ENCODE measurements at places on chromosomes 13 and 19.
A peak's percentile ranks its signal among the peaks of the same experiment; 100 is the strongest.

GRCh38 chr13:112624602-112625430 lies 36.9 kb upstream of the TUBGCP3 start:
- no peak for DNase-seq

- DNase-seq, result no peak
Observed at GRCh38 chr13:64283926-64284325, 2868.3 kb upstream of the PCDH20 start.

DNA sequence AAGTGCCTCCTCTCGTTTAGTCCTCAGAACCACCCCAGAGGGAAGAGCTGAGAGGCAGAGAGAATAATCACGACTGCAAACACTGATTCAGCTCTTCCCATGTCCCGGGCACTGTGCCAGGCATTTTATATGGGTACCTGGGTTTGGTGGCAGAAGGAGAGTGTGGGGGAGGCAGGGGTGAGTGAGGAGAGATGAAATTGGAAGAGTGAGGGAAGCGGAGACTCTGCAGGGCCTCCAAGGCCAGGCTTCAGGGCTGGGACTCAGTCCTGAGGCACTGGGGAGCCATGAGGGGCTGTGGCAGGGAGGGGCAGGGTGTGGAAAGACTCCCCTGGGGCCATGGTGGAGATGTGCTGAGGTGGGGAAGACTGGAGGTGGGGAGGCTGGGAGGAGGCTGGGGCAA lies 8.7 kb downstream of the SYNGR4 start:
- no peak for DNase-seq

DNA sequence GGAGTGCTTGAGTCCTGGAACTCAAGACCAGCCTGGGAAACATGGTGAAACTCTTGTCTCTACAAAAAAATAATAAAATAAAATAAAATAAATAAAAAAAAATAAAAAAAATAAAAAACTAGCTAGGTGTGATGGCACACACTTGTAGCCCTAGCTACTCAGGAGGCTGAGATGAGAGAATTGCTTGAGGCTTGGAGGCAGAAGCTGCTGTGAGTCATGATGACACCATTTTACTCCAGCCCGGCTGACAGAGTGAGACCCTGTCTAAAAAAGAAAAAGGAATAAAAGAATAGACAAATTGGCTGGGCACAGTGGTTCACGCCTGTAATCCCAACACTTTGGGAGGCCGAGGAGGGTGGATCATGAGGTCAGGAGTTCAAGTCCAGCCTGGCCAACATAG lies 1168.9 kb downstream of the SLITRK5 start:
- DNase-seq, result no peak

DNA sequence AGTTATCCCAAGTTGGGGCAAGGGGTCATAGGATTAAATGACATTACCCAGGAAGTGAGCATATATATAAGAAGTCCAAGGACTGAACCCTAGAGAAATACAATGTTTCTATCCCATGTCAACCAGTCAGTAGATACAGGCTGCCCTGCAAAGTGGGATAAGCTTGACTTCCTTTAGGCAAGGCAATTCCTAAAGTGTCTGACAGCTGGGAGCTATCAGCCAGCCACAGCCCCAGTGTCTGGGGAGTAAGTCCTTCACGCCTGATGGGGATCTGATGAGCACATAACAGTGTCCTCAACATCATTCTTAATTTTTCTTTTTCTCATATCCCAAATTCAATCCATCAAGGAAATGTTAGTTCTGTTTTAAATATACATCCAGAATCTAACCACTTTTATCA lies 54.1 kb downstream of the DNAJC15 start:
- no peak for DNase-seq

- DNase-seq, result no peak
Observed at GRCh38 chr13:90947976-90948375, 399.5 kb upstream of the MIR17HG start.

DNA sequence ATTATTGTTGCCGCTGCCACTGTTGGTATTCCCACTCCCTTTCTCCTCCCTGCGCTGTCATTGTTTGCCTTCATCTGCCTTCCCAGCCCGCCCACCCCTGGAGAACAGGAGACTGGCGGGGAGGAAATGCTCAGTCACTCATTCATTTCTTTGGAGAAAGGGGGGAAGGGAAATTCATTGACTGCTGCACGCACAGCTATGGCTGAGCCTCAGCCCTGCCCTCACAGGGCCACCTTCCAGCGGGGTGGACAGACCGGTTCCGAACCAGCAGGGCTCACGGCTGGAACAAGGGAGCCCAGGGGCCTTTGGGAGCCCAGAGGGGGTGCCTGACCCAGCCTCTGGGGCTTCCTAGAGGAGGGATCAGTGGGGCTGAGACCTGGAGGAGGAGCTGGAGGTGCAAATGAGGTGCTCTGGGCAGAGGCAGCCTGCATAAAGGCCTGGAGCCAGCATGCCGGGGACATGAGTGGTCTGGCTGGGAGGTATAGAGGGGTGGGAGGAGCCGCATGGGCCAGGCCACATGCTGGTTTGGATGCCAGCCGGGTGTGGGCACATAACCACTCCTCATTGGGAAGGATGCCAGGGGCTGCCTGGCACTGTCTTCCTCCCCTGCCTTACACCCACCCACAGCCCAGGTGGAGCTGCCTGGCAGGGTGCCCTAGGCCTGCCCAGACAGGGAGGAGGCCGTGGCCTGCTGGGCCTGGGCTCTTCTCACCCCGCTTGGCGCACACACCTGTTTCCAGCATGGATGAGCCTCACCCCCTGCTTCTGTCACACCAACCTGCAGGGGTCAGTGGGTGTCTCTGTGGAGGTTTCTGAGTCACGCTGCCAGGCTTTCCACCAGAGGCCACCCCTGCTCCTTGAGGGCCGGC lies 26.8 kb downstream of the PPP5C start:
- DNase-seq, result no peak

DNA sequence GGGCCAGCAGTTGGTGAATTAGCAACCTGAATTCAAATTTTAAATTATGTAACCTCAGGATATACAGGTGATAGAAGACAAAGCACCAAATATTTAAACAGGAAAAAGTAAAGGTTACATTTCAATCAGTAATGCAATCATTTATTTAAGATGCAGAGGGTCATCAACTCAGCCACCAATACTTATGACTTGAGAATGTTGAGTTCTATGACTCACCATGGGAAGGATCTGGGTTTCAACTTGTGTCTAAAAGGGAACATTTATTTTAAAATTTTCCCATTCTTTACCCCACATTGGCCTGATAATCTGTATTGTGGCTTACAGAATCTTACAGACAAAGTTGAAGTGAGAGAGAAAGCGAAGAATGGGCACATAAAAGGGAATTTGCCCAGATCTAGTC lies 418.0 kb downstream of the NDFIP2 start:
- no peak for DNase-seq

DNA sequence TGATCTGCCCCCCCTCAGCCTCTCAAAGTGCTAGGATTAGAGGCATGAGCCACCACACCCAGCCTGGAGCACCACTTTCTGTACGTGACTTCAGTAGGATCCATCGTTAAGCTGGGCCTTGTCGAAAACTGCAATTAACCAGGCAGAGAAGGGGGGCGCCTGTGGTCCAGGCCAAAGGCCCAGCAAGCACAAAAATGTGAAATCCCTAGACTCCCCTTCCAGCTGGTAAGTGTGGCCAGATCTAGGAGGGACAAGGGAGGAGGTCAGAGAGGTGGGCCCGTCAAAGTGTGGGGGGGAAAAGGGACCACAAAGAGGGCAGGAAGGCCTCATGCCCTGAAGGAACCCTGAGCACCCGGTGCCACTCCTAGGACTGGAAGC lies 13.8 kb downstream of the DDX39A start:
- DNase-seq, result no peak

- DNase-seq, result peak; percentile 91
Observed at GRCh38 chr19:38003438-38004185, 96.6 kb downstream of the SIPA1L3 start.

DNA sequence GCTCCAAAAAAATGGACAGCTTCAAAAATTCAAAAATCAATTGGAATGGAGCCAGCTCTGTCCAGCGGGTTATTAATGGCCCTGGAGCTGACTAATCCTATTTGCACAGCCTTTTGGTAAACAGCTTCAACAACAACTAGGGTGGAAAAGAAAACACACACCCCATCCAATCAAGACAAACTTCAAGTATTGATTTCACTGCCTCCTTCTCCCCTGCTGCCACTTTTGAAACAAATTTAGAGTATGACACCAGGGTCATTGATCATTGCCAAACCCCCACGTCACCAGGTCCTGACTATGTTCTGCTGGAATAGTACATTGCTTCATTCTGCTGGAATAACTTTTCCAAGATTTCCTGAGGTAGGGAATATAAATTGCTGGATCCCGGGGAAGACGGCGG lies 56.8 kb upstream of the GTF3A start:
- DNase-seq, result no peak

DNA sequence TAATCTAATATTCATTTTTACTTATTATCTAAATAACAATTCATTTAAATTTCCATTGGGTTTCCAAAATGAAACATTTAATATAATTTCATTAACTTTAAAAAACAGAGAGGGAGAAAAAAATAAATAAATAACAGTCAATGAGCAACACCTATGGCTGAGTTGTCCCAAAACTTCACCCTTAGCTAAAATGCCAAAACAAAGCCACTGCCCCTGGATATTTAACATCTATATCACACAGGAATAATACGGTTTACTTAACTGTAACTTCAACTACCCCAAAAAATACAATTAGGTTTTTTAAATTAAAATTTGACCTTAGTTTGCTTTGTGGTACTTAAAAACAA lies 541 bp downstream of the ELF1 start:
- DNase-seq, result no peak

DNA sequence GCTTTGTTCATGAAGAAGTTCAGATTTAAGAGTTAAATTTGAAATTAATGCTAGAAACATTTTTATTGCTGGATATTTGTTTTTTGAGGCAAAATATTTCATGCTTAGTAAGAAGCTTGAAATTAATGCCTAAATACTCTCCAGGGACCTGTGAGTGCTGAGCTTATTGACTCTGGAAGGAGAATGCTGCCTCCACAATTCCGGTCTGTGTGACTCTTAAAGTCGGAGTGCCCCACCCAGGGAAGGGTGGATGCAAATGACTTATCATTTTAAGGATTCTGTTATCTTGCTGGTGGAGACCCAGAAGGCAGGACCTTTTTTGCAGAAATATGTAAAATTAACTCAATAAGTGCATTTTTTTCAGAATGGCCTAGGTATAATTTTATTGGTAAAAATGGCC lies 143.8 kb upstream of the RXFP2 start:
- no peak for DNase-seq

DNA sequence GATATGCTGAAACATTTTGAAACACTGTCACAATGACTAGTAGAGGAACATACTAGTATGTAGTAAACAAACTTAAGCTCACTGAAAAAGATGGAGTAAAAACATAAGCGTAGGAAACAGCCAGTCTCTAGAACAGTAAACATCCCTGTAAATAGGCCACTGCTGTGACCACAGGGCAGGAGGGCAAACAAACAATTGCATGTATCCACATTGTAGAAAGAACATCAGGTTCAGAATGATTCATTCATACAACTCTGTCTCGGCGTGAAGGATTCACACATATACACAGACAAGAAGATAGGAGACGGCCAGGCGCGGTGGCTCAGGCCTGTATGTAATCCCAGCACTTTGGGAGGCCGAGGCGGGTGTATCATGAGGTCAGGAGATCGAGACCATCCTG lies 390.1 kb downstream of the IRS2 start:
- DNase-seq, result no peak

DNA sequence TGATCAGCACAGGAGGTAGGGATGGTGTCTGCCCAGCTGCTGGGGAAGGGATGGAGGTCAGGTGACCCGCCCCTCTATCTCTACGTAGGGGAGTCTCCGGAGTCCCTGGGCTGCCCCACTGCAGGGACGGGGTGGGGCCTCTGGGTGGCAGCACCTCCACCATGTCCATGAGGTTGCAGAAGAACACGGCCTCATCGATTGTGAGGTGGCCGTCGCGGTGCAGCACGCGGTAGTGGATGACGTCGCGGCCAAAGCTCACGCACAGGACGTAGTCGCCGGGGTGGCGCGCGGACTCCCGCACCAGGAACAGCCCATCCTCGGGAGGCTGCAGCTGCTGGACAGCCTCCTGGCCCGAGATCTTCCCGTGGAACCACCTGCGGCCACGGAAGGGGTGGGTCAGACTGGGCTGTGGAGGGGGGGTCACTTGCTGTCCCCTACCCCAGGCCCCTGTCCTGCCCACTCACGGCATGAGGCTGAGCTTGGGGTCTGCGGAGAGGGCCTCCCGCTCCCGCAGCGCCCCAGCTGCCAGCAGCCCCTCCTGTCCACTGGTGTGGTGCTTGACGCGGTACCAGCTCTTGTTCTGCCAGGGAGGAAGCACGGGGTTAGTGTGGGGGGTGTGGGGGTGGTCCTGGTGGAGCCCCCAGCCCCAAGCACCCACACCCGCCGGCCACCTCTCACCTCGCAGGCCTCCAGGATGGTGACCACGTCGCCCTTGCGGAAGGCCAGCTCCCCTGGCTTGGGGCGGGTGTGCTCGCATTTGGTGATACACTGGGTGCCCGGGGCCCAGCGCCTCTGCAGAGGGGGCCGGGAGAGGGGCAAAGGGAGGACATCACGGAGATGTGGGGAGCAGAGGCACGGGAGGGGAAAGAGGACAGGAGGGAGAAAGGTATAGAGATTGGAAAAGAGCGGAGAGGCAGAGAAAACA lies 2.3 kb downstream of the MATK start:
- DNase-seq, result no peak

DNA sequence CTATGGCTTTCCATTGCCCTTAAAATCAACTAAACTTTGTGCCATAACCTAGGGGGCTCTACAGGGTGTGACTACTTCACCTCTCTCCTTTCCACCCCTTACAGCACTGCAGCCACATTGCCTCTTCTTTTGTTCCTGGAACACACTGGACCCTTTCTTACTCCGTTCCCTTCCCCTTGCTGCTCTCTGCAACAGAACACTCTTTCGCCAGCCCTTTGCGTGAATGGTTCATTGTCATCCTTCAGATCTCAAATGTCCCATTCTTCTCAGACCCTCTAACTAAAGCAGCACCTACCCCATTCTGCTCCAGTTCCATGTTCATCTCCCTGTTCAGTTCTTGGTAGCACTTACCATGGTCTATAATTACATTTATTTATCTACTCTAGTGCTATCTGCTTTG lies 208.3 kb downstream of the OXGR1 start:
- DNase-seq, result no peak

DNA sequence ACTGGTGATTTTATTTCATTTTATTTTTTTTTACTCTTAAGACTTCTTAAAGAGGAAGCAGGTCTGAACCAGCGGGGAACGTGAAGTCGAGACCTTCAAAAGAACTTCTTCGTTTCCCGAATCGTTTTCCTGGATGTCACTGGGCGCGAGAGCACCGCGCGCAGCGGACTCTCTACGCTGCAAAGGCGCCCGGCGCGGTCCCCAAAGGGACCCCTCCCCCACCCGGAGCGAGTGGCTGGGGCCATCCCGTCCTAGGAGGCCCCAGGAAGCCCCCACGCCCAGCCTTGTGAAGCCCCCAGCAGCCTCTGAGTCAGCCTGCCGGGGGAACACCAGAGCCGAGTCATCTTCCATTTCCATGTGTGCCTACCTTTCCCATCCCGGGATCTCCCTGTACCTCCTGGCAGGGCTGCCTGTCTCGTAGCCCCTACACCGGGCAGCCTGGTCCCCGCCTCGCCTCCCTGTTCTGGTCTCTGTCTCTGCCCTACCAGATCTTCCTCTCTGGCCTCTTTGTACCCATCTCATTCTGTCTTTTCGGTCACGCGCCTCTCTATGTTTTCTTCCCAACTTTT lies 608 bp downstream of the CD70 start:
- DNase-seq, result no peak
